Stimulated activated CD8-positive, alpha-beta memory T cell treated with anti-CD3 and anti-CD28 coated beads, Interleukin-15, amount 100 ng/mL, for 24 hours (primary cell): ENCODE measurements at places on chromosomes 4 and X.

- DNase-seq, result no peak
These were observed 151.5 kb downstream of the AFAP1 start for GRCh38 chr4:7788193-7788592.

- no peak for DNase-seq
These were observed 12.5 kb downstream of the RTL8B start for GRCh38 chrX:135009838-135010237.

DNA sequence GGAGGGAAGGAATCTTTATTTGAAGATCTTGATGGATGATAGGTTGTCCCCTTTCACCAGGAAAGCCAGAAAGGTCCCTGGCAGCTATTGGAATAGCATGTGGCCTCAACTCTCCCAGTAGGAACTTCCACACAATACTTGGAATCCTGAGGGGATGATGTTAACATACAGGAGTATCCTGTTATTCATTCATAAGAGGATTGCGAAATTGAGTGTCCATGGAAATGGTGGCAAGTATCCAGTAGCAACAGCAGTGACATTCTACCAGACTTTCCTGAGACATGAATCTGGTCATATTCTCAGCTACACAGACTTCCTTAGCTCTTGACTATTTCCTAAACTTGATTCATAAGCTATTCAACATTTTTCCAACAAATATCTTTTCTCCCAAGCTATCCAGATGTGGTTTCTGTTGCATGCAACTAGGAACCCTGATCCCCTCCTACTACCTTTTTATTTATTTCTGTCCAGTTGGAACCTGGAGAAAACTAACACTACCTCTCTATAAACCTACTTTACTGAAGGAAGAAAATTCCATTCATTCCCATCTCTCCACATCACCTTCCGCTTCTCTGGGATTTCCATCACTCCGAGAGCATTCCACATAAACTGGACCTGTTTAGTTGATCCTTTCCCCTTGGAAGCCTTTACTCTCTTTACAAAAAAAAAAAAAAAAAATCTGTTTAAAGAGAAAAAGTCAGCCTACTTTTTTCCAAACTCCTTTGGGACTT lies 101.8 kb downstream of the ANXA5 start:
- no peak for DNase-seq

DNA sequence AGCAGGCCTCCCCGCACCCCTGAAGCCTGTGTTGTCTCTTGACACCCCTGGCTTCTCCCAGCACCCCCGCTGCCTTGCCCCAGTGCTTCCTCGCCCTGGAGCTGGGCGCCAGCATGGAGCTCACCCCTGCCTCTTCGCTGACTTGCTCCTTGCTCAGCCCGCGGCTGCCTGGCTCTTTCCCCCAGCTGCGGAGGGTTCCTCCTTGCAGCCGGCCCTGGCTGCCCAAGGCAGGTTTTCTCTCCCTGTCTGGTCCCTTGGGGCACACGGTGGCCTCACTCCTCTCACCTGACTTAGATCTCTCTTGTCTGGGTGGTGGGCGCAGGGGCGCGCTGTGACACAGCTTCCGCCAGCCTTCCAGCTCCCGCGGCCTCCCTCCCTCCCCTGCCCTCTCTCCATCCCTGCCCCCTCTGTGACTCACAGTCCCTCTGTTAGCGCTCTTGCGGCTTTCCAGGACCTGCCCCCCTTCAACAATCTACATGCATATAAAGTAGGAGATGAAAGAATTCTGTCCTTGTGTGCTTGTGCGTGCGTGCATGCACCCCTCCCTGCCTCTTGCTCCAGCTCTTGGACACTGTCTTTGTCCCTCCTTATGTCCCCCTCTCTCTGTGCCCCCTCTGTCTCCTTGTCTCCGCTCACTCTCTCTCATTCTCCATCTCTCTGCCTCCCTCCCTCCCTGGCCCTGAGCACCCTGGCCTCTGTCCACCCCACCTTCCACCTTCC lies 2.2 kb downstream of the PLXNB3 start:
- no peak for DNase-seq

GRCh38 chrX:77444075-77444474 lies 3.1 kb upstream of the FGF16 start:
- DNase-seq, result no peak

DNA sequence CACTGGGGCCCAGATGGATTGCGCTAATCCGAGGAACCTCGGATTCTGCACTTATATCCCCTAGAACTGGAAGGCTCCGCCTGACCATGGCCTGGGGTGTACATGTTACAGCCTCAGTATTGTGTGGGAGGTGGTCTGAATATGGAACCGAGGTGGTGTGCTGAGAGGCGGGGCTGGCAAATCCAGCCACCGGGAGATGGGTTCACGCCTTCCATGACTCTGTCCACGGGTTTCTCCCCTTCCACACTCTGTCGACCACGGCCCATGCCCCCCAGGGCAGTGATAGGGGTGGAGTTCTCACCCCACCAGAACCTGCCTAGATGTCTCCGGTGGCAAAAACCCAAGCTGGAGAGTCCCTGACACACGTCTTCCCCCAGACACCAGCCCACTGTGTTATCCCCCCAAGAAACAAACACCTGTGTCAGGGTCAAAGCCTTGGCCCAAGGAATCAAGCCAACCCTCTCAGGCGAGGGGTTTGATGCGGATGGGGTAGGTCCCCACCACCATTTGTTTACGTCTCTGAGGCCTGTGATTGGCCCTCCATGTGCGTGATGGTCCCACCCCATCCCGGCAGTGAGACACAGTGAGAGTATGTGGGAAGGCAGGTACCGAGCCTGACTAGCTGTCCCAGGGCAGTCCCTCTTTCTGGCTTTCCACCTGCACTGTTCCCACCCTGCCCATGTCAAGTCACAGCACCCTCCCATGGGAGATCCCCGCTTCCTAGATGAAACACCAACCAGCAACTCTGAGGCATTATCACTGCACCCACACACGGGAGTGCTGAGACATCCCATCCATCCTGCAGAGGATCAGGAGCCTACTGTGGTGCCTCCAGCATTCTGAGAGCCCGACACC lies 6.6 kb upstream of the LOC101059915 start:
- DNase-seq, result no peak

GRCh38 chr4:139441029-139441428 lies 12.9 kb upstream of the RAB33B start:
- DNase-seq, result no peak

- no peak for DNase-seq
These were observed 6.3 kb downstream of the C1QTNF7 start for GRCh38 chr4:15434091-15434490.

DNA sequence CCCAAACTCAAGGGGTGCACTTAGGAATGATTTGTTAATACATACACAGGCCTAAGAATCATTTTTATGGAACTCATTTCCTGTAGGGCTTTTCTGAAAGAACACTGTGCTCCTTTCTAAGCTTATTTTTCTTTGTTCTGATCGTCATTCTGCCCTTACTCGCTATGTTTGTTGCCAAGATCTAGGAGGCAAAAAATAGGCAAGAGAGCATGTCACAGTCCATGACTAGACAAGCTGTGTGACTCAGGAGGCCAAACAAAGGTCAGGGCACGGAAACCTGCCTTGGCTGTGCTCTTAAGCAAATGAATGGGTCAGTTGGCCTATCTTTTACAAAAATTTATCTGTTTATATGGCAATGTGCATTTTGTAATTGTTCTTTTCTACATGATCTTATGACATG lies 42.5 kb upstream of the C1GALT1C1 start:
- DNase-seq, result no peak

- no peak for DNase-seq
These were observed 168.8 kb downstream of the MID1IP1 start for GRCh38 chrX:38970074-38970473.

DNA sequence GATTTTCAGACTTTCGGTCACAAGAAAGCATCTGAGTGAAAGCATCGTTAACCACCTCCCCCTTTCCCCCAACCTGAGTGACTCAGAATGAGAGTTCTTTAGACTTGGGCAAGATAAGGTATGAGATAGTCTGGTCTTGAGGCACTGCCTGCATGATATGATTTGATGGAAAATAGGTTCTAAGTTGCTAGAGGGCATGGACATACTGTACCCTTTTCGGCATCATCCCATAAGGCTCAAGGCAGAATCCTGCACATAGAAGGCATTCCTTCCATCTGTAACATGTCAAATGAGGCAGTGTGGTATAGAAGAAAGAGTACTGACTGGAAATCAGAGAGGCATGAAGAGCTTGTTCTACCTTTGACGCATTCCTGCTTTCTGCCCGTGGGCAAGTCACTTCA lies 16.8 kb upstream of the AMOT start:
- no peak for DNase-seq

- DNase-seq, result no peak
These were observed 16.2 kb downstream of the JAKMIP1 start for GRCh38 chr4:6184169-6184568.

DNA sequence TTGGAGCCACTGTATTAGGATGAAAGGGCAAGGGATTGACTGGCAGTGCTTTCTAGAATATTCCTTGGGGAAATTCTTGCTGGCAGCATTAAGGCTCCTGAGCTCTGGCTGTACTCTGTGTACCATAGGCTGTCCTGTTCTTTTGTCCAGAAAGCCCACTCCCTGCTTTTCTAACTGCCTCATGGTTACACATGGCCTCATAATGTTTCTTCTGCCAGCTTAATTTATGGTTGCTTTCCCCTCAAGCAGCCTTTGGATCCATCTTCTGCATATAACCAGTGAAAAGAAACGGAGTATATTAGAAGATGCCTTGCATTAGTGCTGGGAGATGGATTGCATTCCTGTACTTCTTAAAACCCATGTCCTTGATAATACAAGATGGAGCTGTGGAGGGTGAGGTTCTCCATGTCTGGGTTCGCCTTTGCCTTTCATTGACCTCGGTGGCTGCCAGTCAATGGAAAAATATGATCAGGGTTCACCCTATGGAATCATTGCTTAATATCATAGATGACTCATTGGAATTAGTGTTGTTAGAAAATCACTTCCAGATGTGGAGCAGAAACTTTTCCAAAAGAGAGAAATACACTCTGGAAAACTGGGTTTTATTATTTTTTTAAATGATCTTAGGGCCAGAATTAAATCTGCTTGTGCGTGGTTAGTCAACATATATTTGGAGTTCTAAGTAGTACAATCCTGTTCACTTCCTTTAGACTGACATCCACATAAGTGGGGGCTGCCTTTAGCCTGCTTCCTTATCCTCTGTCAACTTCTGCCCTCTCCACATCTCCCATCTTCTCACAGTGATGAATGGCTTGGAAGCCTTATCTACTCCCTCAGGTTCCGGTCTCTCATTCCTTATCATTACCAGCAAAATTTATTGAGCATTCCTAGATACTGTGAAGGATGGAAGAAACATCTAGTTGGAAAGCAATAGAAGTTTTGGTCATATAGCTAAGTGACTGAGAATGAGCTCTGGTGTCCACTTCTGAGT lies 24.9 kb downstream of the DOCK11 start:
- no peak for DNase-seq

- DNase-seq, result no peak
These were observed 6.0 kb downstream of the PTPN13 start for GRCh38 chr4:86600007-86600653.
